Stimulated activated CD8-positive, alpha-beta memory T cell treated with anti-CD3 and anti-CD28 coated beads, Interleukin-15, amount 100 ng/mL, for 4 hours (primary cell): ENCODE measurements at places on chromosomes 12 and 14.

- no peak for DNase-seq
These were observed 20.4 kb downstream of the TPH2 start for GRCh38 chr12:71958993-71959578.

DNA sequence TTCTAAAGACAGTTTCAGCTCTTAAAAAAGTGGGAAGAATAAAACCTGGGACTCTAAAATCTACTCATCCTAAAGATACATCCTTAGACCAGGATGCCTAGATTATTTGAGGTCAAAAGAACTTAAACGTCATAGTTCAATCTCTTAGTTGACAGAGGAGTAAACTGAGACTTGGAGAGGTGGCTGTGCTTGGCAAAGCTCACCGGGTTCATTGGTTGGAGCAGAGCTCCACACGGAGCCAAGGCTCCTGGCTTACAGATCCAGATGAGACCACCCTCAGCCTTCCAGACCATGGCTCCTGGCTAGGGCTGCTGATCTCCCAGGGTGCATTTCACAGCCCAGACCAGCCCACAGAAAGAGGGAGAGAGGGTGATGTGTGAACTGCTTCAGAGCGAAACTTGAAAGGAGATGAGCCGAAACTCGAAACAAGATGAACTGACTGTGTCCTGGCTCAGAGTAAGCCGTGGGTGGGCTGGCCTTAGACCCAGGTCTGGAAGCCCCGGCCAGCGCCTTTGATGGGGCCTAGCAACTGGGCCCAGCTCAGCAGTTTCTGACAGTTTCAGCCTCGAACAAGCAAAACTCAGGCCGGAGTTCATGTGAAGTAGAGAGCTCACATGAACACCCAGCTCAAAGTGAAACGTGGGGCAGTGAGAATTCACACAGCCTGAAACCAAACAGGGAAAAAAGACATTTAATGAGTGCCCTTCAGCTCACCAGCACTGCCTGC is 1044.8 kb downstream of the BCL11B start:
- no peak for DNase-seq

DNA sequence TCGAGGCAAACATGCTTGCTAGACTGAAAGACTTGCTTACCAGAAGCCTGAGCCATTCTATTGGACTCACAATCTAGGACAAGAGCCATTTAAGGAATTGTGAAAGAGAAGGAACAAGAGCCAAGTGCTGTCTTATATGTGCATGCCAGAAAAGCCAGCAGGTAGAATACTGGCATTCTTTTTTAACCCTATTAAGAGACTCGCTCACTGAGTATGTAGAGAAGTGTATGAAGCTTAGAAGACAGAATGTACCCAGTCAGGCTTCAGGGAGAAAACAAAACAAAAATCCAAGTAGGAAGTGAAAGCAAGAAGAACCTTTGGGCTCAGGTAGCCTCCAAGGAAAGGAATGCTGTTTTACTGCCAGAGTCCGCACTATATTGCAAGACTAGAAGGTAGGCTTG is 65.9 kb downstream of the DCAF5 start:
- DNase-seq, result no peak

- no peak for DNase-seq
These were observed 303.1 kb upstream of the SOX5 start for GRCh38 chr12:24252602-24253001.

GRCh38 chr12:117187421-117187820 is 2.8 kb downstream of the FBXO21 start:
- no peak for DNase-seq

- no peak for DNase-seq
These were observed 244.1 kb downstream of the FBXL14 start for GRCh38 chr12:1350055-1350933.
